Activated effector memory CD4-positive, alpha-beta T cell treated with Interleukin-2 at 50 U/mL for 16 hours (primary cell): ENCODE measurements at places on chromosomes 2 and 18.
A peak's percentile ranks its signal among the peaks of the same experiment; 100 is the strongest.

GRCh38 chr18:55489034-55489986 is 98.7 kb downstream of the TCF4 start:
- DNase-seq, result no peak

DNA sequence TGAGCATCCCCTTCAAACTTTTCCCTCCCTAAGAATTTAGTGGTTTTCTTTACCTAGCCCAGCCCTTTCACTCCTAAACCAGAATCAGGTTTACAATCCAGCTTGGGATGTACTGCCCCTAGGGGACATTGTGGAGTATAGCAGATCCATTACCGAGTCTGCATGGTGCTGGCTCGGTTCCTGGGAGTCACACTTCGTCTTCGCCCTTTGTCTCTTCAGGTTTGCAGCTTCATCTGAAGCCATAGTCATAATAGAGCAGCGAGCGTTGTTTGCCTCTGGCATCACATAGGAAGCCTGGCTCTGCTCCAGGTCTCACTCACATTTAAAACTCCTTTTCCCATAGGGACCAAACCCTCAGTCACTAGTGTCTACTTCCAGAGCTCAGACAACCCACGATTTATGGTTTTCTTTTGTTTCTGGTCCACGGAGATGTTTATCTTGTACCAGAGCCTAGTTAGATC is 16.8 kb upstream of the LYPD6 start:
- DNase-seq, result no peak

GRCh38 chr18:57583297-57583835 is 3.1 kb downstream of the FECH start:
- no peak for DNase-seq

- DNase-seq, result no peak
Measured at GRCh38 chr2:217469203-217469810, 533.5 kb downstream of the TNS1 start.

DNA sequence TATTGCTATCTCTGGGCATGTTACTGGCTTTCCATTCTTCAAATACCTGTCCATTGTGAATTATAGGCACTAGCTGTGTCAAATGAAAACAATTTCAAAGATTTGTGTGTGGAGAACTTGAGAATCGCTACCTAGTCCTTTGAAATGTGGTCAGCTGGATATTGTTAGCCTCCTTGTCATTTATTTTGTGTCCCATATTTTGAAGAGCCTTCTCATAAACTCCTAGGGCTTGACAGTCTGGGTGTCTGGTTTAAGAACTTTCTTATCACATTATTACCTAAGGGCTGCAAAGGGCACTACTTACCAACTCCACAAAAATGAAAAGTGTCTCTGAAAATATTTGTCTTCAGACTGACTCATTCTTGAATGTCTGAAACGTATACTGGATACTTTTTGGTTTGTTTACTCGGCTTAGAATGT is 50.2 kb downstream of the COL4A3 start:
- no peak for DNase-seq

DNA sequence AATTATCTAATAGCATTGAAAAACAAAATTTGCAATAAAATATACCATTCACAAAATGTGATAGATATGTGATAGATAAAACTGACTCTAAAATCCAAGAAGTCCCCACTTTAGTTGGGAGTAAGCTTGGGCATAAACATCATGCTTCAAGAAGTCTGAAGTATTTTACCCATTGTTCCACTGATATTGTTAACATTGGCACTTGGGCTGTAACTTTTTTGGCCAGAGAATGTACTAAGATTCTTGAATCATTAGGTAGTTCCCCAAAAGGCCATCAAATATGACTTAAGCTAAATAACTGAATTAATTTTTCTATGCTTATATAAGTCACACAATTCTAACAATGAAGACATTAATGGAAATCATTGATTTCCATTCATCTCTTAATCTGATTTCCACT is 413.6 kb downstream of the CDH2 start:
- DNase-seq, result no peak

- DNase-seq, result peak; percentile 72
Measured at GRCh38 chr2:134668821-134669220, 50.0 kb downstream of the TMEM163 start.

- DNase-seq, result no peak
Measured at GRCh38 chr2:124478761-124479160, 453.7 kb downstream of the CNTNAP5 start.

GRCh38 chr2:231138699-231139098 is 13.9 kb upstream of the HTR2B start:
- DNase-seq, result no peak

DNA sequence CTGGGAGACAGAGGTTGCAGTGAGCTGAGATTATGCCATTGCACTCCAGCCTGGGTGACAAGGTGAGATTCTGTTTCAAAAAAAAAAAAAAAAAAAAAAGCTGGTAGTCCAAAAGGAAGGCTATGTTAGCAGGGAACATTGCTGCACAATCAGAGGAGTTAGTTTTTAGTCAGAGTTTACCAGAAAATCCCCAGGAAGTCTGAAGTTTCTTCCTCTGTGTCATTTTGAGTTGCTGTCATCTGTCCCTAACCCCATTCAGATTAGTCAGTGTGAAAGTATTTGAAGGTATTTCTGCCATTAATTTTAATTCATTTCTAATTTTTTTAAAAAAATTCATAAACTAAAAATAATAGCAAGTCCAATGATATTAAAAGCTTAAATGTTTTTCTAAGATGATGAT is 33.5 kb upstream of the CERS6 start:
- DNase-seq, result no peak

- no peak for DNase-seq
Measured at GRCh38 chr2:196353717-196354116, 182.3 kb upstream of the STK17B start.

GRCh38 chr2:158191076-158191895 is 89.6 kb downstream of the UPP2 start:
- DNase-seq, result no peak

- peak; percentile 47 for DNase-seq
Measured at GRCh38 chr2:135709992-135710391, 31.7 kb upstream of the UBXN4 start.

GRCh38 chr2:38269421-38269820 is 107.7 kb downstream of the ATL2 start:
- DNase-seq, result no peak

- no peak for DNase-seq
Measured at GRCh38 chr2:160596441-160596840, 102.8 kb upstream of the RBMS1 start.

- DNase-seq, result no peak
Measured at GRCh38 chr18:45764000-45764686, 40.2 kb downstream of the SLC14A1 start.

DNA sequence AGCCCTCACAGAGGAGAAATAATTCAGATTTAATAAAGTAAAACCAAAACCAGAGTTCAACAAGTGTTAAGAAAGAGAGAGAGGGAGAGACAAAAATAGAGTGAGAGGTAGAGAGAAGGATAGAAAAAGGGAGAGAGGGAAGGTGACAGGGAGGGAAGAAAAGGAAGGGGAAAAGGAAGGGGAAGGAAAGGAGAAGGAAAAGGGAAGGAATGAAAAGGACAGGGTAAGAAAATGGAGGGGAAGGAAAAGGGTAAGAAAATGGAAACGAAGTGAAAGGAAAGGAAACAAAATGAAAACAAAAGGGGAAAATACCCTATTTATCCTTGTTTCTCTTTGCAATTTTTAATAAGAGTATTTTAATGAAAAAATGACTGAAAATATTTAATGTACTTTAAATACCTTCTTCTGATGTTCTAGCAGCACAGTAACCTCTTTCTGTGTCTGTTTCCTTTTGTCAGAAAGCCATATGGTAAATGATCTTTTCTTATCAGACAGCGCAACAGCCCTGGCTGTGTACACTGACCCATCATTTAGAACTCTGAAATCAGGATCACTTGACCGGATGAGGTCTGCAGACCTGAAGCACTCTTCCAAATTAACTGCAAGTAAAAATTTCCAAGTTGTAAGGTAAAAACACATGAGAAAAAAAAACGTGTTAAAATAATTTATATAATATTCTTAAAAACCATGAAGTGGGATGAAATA is 11.8 kb downstream of the DSC3 start:
- DNase-seq, result no peak

DNA sequence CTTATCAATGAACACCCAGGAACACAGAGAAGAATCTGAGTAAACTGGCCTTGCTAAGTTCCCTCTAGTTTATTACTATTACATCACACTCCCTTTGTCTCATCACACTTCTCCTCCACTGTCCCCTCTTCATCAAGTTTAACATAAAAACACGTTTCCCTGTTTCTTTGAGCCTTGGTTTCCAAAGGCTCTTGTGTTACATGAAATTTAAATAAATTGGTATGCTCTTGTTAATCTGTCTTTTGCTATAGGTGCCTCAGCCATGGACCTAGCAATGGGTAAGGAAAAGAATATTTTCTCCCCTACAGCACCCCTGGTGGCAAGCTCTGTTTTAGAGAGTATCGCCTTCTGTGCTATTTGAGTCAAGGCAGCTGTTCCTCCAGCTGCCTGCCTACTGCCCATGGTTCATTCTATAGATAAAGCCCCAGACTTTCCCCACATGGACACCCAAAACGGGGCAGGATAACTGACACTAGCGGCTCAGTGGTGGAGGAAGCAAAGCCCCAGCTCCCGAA is 31.8 kb downstream of the TGIF1 start:
- no peak for DNase-seq

DNA sequence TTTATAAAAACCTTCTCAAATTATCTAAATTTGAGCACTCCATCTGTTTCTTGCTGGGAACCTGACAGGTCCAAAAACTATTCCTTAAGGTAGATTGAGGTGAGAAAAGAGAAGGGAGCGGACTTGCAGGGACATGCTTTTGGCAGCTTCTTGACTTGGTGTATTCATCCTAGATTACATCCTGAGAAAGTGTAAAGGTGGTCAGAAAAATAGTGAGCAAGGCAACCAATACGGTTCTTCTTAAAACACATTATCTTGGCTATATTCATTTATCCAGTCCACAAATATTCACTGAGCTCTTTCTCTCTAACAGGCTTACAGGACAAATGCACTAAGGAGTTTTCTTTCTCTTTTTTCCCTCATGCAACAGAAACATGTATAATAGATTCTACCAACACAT is 230.0 kb downstream of the LRP1B start:
- no peak for DNase-seq

- DNase-seq, result no peak
Measured at GRCh38 chr2:223433461-223433860, 168.7 kb downstream of the SCG2 start.

- DNase-seq, result no peak
Measured at GRCh38 chr18:31170335-31170734, 7.7 kb upstream of the DSC1 start.

- DNase-seq, result no peak
Measured at GRCh38 chr2:235390816-235391194, 103.0 kb upstream of the AGAP1 start.

- no peak for DNase-seq
Measured at GRCh38 chr2:36965206-36965605, 1.1 kb downstream of the STRN start.

DNA sequence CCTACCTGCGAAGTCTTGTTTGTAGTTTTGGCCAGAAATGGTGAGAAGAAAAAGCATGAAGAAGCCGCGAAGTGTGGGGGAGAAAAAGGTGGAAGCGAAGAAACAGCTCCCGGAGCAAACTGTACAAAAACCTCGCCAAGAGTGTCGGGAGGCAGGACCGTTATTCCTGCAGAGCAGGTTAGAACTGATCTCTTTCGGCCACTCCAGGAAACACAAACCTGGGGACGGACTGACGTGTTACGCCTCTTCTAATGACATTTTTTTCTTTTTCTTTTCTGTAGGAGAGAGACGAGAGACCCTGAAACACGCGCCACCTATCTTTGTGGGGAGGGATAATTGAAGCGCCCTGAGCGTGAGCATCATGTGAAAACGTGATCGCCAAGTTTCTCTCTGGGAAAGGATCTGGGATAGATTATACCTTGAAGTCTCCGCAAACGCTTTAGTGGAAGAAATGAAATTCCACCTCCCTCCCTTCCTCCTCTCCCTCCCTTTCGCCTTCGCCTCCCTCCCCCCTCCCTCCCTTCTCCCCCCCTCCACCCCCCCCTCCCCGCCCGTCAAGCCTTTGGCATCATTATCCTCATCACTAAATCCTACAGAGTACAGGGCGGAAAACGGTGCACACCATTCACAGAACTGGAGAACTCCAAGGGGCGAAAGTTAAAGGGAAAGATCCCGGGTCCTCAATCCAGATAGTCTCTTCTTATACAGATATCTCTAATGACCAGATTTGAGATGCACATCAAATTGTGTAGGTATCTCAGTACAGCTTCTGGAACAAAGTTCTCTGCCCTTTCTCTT is at the start of gene ZEB2:
ZEB2 (minus strand) TSS at position 186 of the 798 bp plus-strand sequence. CDS start 2,769 bp downstream, outside the sequence.
- DNase-seq, result no peak

GRCh38 chr2:212124598-212124997 is 414.0 kb downstream of the ERBB4 start:
- DNase-seq, result no peak

DNA sequence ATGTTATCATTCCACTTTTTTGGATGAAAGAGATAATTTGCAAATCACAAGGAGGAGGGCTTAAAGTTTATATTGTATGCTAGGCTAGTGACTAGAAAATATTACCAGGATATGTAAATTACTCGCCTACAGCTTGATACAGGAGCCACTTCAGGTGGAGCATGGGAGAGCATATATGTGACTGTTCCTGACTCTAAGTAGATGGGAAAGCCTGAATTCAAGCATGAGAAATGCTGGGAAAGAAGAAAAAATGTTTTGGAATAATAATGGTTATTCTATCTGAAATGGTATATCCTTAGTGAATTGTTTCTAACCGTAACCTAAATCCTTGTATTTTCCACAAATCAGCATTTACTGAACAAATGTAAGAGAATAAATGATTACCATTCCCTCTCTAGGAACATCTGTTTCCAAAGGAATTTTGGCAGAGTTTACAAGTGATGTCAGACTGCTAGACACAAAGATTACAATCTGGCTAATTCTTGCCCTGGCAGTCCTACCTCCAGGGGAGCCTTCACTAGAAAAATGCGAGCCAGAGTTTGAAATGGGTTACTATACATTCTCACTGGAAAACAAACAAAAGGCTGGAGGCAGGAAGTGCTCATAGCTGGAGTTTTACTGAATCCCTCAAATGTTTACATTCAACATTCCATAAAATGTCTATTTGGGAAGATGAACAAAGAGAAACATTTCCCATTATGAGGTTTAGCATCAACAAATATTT is 129.4 kb upstream of the MAPRE2 start:
- no peak for DNase-seq

GRCh38 chr18:67145586-67146292 is 370.8 kb downstream of the DSEL start:
- DNase-seq, result no peak

GRCh38 chr2:17104454-17104853 is 413.8 kb downstream of the RAD51AP2 start:
- DNase-seq, result no peak
